Activated effector memory CD4-positive, alpha-beta T cell treated with Interleukin-2 at 50 U/mL for 16 hours (primary cell): ENCODE measurements at places on chromosomes 2 and 18.

GRCh38 chr2:30255026-30255425, 23.7 kb downstream of the LBH start:
- no peak for DNase-seq

DNA sequence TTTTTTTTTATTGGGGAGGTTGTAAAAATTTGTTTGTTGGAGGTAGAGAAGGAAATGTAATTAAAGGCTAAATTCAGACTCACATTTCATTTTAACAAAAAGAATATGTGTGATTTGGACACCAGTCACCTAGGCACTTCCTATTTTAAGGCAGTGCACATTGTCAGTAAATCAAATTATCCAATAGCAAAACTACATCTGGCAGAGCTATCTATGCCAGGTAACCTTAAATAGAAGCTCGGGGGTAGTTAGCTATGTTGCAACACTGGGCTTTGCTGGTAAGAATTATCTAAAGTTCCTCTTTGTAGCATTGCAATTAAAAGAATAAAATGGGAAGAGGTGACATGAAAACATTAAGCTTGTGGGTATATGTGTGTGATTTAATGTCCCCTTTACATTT, 1064.4 kb upstream of the ZEB2 start:
- no peak for DNase-seq

- no peak for DNase-seq
Measured at GRCh38 chr2:138564586-138565229, 63.1 kb downstream of the SPOPL start.

DNA sequence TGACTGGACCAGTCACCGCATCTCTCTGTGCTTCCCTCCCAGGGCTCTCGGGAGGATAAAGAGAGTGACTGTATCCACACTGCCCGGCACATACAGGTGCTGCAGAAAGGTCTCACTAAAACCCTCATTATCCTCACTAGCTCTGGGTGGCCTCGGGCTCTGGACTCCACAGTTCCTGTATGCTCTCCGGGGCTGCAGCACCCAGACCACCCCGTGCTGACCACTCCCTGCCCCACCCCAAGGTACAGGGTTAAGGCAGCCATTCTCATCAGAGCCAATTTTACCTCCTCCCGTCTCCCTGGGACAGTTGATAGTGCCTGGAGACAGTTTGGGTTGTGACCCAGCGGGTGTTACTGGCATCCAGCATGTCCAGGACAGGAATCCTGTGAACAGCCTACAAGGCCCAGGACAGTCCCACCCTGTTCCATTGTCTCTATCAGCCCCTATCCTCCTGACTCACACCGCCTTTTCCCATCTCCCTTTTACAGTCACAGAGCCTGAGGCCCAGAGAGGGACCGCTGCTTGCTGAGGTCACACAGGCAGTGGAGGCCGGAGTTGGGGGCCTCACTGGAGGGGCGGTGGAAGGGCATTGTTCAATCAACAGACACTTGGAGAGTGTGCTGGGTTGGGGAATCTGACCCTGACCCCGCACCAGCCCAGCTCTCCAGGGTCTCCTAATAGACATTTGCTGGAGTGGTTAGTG, 1.7 kb downstream of the ZAP70 start:
- DNase-seq = no peak

GRCh38 chr2:54456612-54457322, 640 bp downstream of the SPTBN1 start:
- no peak for DNase-seq

DNA sequence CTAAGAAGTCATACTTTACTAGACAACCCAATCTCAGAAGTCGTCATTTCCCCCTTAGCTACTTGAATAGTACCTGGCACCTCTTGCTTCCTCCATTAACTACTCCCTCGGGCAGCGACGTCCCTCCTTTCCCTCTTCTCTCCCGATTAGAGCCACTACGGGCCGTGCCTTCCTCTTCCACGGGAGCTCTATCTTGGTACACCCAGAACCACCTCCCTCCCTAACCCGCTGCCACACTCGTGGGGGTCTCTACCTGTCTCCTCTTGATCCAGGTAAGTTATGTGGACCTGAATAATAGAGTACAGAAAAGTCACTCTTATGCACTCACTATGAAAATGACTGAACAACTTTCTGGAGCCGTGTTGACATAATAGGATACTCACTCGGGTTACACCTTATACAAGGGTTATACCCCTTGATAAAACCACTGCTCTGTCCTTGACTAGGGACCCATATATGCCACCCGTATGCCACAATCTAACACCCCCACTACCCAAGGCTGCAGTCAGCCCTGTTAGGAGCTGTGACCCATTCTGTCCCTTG, 595 bp upstream of the HDHD2 start:
- DNase-seq = no peak

DNA sequence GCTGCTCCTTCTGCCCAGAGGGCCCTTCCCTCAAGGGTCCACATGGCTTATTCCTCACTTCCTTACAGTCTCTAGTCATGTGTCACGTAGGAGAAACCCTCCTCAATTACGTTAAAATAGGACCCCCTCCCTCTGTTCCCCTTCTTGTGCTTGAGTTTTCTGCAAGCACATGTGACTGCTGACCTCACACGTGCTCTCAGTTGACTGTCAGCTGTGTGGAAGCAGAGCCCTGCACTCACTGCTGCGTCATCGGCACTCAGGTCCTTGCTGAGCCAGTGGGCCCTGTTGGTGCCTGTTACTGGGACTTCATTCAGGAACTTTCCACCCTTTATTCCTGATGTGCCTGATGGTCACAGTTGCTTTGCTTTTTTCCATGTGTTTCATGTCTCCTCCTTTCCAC, 11.1 kb downstream of the ATG16L1 start:
- DNase-seq = no peak

DNA sequence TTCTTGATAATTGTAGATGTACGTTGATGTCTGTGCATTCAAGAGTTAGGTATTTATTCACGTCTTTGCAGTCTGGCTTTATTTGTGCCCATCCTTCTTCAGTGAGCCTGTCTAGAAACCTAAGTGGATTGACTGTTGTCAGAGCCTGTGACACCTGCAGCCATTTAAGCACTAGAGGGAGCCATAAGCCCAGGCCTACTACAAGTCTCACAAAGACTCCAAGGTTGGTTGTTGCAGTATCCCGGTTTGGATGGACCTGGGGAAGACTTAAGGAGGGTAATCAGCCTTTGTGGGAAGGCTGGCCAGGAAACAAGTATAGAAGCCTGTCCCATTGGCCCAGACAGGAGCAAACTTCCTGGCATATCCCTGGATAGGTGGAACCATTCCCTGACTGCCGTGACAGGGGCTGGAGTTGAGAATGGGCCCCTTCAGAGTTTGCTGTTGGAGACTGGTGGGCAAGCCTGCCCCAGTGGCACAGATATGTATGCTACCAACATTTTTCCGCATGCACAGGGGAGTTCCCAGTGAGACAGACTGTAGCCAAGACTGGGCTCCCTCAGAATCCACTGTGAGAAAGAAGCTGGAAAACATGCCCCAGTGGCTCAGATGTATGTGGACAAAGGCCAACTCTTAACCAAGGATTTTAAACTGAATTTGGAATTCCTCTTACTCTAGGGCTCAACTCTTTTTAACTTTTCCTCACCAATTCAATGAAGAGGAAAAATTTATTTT, 9.3 kb upstream of the LRRC30 start:
- no peak for DNase-seq

- DNase-seq = no peak
Measured at GRCh38 chr18:30682672-30683071, 359.9 kb downstream of the DSC3 start.

GRCh38 chr2:204982303-204982702, 437.0 kb downstream of the PARD3B start:
- DNase-seq = no peak

- DNase-seq = no peak
Measured at GRCh38 chr18:32280188-32280783, 90.4 kb downstream of the MEP1B start.

DNA sequence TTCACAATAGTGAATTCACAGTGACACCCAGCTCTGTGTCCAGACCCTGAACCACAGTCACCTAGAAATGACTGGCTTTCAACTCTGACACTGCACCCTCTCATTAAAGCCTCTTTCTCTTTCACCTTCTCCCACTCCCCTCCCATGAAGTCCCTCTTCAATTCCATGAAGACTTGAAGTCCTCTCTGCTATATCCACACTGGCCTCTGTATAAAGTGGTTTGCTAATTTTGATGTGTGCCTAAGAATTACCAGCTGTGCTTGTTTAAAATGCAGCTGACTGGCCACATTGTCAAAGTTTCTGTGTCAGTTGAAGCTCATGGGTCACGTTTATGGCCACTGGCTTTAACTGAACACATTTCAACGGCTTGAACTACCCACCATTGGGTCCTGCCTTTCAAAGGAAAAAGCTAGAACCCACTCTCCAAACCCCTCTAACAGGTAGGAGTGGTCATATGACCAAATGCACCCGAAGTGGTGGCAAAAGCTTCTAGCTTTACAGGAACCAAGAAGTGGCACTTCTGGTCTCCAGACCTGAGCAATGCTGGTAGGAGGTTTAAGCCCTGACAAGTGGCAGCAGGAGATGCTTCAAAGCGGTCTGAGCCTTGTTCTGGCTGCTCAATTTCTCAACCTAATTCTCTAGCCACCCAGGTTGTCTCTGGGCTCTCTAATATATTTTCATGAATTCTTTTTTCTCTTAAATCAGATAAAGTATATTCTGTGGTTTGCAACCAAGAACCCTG, 34.2 kb downstream of the B4GALT6 start:
- DNase-seq = no peak

DNA sequence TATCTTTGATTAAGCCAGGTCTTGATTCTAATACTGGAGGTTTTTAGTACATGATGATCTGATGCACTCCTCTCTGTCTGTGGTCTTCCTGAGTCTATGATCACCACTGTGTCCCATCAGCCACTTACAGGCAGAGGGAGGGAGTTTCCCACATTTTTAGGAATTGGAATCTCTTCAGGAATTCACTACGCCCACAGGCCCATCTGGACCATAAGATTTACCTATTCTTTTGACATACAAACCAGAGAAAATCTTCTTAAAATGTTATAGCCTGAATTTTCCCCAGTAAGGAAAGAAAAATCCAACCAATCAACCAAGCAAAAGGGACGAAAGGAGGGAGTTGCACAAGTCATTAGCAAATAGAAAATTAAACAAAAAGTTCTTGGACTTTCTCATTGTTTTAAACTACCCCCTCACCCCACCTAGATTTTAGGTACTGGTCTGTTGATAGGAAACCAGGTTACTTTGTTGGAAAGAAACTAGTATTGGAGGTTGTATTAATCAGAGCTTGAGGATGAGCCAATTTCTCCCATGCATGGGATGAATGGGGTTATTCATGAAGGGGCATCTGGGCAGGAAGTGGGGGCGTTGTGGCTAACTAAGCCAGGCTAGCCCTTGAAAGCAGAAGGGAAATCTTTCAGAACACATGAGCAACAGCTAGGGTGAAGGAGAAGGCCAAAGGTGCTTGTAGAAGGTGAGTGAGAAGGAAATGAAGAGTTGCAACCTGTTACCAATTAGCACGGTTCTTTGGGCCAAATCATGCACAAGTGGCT, 328.2 kb upstream of the MEX3C start:
- DNase-seq = no peak

DNA sequence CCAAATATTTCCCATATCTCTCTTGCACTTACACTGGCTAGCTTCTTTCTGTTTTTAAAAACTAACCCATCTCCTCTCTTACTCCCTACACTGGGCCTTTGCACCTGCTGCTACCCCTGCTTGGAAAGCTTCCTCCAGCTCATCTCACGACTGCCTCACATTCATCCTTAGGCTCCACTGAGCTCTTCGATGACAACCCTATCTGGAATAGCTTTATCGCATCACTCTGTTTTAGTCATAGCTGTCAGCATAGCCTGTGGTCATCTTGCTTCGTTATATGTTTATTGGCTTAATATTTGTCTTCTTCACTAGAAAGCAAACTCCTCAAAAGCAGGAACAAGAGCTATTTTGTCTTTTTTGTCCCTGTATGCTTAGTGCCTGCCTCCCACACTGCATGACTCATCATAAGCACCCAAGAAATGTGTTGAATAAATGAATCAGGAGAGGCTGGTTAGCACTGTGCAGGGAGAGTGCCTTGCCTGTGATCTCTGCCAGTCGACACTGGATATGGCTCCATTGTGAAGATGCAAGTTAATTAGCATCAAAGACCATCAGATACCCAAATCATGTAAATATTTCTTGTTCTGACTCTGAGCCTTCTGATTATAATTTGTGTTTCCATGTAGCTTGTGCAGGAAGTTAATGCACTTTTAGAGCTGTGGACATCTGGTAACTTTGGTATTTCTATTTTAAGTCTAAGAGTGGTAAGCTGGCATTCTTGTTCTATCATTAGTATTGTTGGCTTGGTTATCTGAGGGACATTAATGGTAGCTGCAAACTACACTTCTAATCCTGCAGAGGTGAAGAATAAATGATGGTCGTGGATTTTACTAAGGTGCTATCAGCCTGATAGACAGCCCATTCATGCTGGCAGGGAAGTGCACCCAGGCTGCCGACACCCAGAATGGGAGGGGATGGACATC, 10.3 kb upstream of the DYTN start:
- DNase-seq = no peak

GRCh38 chr2:174004905-174005605, 39.9 kb upstream of the SP3 start:
- DNase-seq = no peak

GRCh38 chr2:58035352-58035751, 11.3 kb upstream of the VRK2 start:
- DNase-seq = no peak

DNA sequence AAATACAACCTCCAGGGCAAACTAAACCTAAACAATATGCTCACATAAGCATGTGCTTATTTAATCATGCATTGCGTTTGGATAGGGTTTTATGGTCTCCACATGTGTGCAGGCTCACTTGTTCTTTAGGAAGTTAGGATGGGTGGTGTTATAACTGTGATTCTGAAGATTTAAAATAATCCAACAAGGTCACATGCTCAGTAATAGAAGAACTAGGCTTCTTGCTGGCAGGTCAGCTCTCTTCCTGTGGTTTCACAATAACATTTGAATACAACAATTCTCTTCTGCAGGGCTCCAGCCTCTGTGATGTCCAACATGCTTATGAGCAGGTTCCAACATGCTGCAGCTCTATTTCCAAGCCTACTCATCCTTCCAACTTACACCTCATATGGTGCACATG, 84.0 kb downstream of the MYL12B start:
- DNase-seq = no peak

- no peak for DNase-seq
Measured at GRCh38 chr2:15050483-15050882, 418.0 kb downstream of the LRATD1 start.

DNA sequence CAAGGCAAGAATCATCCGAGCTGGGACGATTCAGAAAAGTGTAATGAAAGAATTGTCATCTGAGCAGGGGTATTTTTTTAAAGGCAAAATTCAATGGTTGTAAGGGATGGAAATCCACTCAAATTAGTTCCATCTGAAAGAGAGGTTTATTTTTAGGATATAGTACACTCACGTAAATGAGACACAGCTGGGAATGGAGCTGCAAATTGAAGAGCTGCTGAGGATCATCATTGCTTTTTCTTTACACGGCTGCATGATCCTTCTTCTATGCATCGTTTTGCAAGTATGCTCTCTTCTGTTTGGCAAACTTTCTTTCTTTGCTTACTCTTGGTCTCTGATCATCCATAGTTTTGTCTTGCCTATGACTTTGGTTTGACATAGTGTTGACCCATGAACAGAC, 27.4 kb upstream of the CUL3 start:
- no peak for DNase-seq
